ENCODE measurements at places on chromosomes 4 and X.
A peak's percentile ranks its signal among the peaks of the same experiment; 100 is the strongest.

DNA sequence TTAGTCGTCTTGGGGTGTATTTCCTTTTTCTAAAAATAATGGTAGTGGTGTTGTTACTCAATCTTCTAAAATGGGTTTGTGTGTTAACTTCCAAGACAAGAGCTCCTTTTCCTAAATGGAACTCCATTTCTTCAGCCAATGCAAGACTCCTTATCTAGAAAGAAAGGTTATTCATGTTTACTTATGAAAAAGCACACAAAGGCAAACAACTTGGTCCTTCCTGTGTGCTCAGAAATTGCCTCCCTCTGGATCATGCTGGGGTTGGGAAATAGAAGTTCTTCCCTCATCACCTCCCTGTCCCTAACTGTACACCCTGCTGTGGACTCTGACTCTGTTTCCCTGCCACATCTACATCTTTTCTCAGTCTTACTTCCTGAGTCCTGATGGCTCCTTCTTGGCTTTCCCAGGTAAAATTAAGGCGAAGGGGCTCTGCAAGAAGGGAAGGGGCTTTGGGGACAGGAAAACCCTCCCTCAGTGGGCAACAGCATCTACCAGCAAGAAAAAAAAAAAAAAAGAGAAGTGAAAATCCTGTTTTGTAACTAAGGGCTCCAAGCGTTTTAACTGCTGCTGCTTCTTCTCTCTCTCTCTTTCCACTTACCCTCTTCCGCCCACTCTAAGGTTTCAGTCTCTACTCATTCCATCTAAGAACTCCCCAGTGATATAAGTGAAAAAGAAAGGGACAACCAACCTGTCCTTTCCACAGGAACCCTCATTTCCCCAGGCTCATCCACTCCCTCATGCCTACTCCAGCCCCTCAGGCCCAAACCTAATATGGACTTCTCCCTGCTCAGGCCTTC, 19.8 kb upstream of the TASL start:
- no peak for DNase-seq

- DNase-seq: no peak
Observed at GRCh38 chrX:7574325-7574724, 268.6 kb upstream of the VCX start.

- no peak for DNase-seq
Observed at GRCh38 chrX:1274786-1275185, 6.2 kb downstream of the CSF2RA start.

GRCh38 chrX:51855698-51856097, 37.7 kb upstream of the MAGED1 start:
- DNase-seq: no peak

GRCh38 chrX:38652934-38653442, 91.6 kb downstream of the TSPAN7 start:
- no peak for DNase-seq

GRCh38 chrX:79231662-79232061, 87.2 kb downstream of the GPR174 start:
- no peak for DNase-seq

GRCh38 chrX:17706676-17707075, 30.6 kb upstream of the SCML1 start:
- no peak for DNase-seq

GRCh38 chr4:18022572-18023050, 1.1 kb upstream of the LCORL start:
- DNase-seq: no peak

DNA sequence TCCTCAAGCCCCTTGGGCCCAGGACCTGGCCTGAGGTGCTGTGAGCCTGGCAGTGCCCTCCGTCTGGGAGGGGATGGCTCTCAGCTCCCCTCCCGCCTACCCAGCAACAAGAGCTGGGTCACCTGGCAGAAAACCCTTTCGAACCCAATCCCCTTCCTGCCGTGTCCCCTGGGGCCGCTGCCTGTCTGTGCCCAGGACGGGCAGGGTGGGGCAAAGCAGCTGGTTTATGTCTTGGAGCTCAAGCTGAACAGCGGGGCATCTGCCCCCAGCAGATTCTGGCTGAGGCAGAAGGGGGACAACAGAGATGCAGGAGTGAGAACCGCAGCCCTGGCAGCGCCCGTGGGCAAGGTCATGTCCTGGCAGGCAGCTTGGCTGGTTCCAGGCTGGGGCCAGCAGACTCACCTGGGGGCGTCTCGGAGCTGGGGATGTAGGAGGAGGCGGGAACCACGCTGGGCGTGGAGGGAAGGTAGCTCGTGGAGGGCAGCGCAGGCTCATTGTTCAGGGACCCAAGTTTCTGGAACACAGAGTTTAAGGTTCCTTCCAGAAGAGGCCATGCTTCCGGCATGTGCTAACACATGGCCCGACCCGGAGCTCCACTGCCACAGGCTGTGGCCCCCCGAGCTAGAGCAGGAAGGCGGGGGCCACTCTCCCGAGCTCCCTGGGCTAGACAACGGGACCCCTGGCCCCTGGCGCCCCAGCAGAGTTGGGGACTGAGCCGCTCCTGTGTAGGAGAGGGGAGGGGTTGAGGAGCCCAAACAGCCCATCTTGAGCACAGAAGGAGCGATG, 24.2 kb downstream of the NELFA start:
- DNase-seq: no peak

GRCh38 chrX:24371391-24371972, 11.0 kb downstream of the SUPT20HL1 start:
- DNase-seq: peak; percentile 54

DNA sequence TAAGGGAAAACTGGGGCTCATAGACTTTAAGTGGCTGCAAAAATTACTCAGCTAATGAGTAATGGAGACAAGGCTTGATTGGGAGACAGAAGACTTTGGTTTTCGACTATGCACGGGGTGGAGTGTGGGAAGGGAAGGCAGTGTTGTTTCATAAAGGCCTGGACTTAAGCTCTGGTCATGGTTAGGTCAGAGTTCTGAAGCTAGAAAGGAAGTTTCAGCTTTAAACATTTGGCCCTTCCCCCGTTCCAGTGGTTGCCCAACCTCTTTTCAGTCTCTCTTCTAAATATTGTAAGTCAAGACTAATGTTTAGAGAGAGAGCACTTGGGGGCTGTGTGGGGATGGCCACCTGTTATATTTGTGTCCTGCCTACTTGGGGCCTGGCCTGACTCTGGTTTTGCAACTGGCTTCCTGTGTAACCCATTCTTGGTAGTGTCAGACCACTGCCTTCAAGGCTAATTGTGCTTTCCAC, 21.0 kb downstream of the MSN start:
- DNase-seq: no peak

GRCh38 chrX:153401133-153401764, at the start of gene PNMA6E:
TSS of gene PNMA6E (minus strand) at chrX:153401350. CDS start at chrX:153398849, 2,501 bp downstream.
- DNase-seq: no peak

GRCh38 chrX:146278381-146278780, 460.8 kb downstream of the SLITRK2 start:
- no peak for DNase-seq

DNA sequence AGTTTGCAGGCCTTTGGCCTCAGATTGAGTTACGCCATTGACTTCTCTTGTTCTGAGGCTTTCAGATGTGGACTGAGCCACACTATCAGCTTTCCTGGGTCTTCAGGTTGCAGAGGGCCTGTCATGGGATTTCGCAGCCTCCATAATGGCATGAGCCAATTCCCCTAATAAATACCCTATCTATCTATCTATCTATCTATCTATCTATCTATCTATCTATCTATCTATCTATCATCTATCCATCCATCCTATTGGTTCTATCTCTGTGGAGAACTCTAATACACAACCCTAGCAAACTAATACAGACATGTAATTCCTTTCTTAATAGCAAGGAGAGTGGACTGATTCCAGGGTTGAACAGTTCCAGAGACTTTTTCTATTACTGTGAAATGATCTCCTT, 9.5 kb upstream of the STIM2 start:
- no peak for DNase-seq

DNA sequence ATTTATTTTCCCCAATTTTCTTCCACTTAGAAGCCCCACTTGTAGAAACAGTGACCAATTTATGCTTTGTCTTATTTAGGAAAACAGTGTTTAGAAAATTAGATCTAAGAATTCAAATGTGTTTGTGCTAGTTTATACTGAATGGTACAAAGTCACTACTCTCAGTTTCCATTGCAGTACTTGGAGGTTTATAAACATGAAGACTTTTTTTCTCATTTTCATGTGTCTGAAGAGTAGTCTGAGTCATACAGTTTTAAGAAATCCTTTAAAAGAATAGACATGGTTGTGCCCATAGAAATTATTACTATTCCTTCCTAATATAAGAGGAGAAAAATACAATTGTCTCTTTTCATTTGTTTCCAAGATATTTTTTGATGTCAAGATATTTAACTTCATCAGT, 458.7 kb downstream of the NAF1 start:
- DNase-seq: no peak

- DNase-seq: no peak
Observed at GRCh38 chr4:74423104-74423503, 21.8 kb upstream of the AREG start.

- no peak for DNase-seq
Observed at GRCh38 chr4:3740256-3740655, 25.9 kb upstream of the ADRA2C start.

- DNase-seq: no peak
Observed at GRCh38 chrX:1466971-1467561, 14.4 kb upstream of the ASMTL start.

DNA sequence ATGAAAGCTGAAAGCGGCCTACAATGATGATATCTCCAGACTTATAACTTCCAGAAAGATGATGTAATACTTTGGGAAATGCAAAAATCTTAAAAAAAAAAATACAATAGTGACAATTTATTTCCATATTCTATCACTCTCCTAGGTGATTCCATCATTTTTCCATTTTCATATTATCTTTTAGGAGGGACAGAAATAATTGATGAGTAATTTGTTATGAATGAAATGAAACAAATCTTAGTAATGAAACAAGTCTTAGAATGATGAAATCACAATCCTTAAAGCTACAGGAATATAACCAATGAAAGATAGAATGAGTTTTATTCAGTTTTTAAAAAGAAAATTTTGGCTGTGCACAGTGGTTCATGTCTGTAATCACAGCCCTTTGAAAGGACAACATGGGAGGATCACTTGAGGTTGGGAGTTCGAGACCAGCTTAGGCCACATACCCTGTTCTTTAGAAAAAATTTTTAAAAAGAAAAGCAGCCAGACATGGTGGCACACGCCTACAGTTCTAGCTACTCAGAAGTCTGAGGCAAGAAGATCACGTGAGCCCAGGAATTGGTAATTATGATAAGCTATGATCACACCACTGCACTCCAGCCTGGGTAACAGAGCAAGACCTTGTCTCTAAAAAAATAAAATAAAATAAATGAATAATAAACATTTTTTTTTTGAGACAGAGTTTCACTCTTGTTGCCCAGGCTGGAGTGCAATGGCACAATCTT, 21.7 kb downstream of the CLOCK start:
- no peak for DNase-seq

GRCh38 chrX:122238801-122239200, 945.3 kb upstream of the GRIA3 start:
- no peak for DNase-seq

- no peak for DNase-seq
Observed at GRCh38 chrX:48490661-48491060, 14.7 kb downstream of the FTSJ1 start.

GRCh38 chr4:80655662-80656061, 320.1 kb downstream of the CFAP299 start:
- no peak for DNase-seq

DNA sequence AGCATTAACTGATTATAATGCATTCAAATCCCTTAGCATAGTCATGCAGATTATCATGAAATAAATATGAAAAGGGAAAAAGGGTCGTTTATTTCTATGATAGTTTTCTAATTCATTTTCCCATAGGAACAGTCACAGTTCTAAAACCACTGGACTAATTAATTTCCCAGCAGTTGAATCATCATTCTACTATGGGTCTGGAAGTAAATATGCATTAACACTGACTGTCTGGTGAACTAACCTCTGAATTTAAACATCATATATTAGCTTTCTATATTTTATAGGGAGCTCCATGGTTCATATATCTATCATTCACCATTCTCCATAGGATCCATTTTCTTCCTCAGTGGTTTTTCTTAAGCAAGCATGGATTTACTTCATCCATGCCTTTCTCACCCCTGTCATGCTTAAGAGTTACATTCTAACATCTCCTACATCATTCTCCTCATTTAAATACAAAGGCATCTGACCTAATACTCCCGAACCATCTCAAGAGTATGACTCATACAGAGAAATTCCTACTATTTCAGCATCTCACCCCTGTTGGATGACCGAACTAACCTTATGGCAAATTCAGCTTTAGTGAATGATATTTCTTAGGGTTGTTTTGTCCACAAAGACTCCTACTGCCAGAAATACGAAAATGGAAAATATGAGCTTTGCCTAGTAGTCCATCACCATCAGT, 198.7 kb upstream of the ADAMTS3 start:
- DNase-seq: no peak

GRCh38 chr4:19514276-19515070, 737.2 kb upstream of the SLIT2 start:
- no peak for DNase-seq

DNA sequence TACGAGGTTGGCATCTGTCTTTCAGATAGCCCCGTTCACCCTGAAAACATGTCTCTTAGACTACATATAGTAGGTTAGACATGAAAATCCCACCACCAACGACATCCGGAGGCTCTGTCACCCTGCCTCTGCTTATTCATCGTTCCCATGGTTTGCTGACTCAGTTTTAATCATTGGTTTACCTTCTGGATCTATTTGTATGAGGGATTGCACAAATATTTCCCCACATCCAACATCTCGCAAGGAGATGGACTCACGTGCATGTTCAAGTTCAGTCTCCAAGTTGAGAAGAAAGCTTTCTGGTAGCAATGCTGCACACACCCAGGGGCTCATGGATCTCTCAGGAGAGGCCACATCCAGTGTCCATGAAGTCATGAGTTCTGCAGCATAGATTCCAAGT, 10.8 kb downstream of the CETN2 start:
- no peak for DNase-seq

GRCh38 chr4:89737888-89738287, 99.1 kb downstream of the SNCA start:
- DNase-seq: no peak

DNA sequence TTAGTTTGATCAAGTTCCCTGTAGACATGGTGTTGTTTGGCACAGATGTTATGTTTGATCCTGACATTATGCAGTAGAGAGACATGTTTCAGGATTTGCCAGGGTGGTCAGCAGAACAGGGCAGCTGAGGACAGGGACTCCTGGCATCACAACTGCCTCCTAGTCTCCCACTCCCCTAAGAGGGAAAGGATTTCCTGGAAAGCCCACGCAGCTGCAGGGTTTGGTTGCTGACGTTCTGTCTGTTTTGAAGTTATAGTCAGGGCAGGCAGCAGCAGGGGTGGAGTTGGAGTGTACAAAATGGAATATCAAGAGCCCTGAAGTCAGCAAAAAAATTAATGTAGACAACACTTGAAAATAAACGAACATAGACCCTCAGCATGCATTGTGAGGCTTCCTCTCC, 125.4 kb downstream of the CPE start:
- DNase-seq: no peak
